Stimulated activated CD8-positive, alpha-beta memory T cell treated with anti-CD3 and anti-CD28 coated beads, Interleukin-15, amount 100 ng/mL, for 24 hours (primary cell): ENCODE measurements at places on chromosomes 12 and 14.

GRCh38 chr14:54564868-54565784 lies 1.8 kb upstream of the SAMD4A start:
- peak; percentile 9 for DNase-seq

GRCh38 chr12:52564582-52564981 lies 9.1 kb downstream of the KRT74 start:
- DNase-seq = no peak

DNA sequence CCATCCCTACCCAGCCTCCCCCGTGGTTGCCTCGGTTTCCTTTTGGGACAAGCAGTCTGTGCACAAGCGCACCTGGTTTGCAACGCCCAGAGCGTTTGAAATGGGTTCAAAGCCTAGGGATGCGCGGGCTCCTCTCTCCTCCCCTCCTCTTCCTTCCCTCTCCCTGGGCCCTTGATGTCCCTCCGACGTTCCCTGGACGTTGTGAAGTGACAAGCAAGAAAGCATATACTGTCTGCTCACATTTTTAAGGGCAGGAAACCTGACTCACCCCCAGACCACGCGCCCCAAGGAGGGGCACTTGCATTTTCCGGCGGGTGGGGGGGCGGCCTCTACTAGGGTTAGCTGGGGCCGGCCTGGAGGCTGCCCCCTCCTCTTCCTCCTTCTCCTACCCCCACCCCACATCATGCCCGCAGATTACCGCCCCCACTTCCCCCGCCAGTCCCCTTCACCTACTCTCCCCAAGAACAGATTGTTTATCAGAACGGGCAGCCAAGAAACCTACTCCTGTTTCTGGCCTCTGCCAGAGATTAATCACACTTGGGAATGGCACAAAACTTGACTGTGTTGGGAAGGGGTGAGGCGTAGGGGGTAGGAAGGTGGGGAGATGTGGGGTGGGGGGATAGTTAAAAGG lies 9.5 kb upstream of the IRF2BPL start:
- no peak for DNase-seq

DNA sequence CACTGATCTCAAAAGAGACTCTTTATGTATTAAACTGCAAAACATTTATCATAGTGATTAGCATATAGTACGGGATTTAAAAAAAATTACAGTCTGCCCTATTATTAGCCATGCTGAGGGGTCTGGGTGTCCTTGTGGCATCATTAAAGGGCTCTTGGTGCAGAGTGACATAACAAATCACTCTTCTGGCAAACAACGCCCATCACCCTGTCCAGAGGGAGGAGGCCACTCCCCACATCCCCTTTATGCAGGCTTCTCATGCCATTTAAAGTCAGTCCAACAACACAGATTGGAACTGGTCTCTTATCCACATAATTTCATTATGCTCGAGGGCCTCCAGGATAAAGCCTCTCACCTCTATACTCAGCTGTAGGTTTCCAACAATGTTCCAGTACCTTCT lies 51.1 kb downstream of the TMTC1 start:
- no peak for DNase-seq

DNA sequence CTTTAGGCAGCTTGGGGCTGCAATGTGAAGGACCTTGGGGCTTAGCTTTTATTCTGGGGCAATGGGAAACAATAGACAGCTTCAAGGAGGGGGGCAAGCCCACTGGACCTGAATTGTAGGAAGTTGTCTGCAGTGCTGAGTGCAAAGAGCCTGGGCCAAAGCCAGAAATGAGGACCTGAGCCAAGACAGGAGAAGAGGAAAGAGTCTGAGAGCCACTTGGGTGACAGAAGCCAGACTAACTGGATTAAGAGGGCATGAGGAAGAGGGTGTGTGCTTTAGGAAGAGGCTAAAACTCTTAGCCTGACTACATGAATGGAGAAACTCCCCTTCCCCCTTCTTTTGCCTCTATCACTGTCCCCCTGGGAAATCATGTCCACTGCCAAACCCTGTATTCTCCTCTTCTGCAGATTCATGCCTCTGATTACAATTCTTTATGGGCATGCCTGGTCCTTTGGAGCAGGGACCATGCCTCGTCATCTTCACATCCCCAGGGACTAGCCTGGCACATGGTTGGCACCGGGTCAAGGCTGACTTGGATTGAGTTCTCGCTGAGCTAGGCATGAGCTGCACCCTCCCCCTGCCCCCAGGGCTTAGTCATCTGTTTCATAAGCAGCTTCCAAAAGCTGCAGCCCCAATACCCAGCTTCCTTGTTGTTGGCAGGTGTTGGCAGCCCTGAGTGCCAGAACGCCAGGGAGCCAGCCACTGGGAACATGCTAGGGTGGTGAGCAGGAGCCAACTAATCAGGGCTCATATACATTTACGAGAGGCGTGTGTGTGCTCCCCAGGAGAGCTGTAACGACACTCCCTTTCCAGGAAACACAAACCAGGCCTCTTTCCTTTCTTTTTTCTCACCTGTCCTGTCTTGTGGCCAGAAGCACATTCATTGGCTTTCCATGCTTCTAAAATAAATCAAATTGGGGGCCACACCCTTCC lies 27.7 kb upstream of the JDP2 start:
- DNase-seq = no peak

GRCh38 chr12:16424531-16424930 lies 77.1 kb downstream of the MGST1 start:
- no peak for DNase-seq

GRCh38 chr12:6274231-6275221 lies 36.0 kb upstream of the PLEKHG6 start:
- no peak for DNase-seq

DNA sequence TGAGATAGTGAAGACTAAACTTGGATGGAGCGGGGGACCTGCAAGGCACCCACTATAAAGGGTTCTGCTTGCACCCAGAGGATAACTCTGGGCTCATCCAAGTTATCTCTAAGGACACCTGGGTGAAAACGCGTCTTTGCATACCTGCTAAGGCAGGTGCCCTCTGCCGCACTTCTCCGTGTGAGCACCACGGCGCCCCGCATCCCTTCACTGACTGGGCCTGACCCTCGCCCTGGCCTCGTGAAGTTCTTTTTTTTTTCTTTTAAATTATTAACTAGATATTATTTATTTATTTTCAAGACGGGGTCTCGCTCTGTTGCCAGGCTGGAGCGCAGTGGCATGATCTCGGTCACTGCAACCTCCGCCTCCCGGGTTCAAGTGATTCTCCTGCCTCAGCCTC lies 20.0 kb upstream of the APOF start:
- DNase-seq = no peak

- no peak for DNase-seq
These were observed 343.4 kb downstream of the ADAMTS20 start for GRCh38 chr12:43208627-43209026.

- DNase-seq = no peak
These were observed 15.7 kb downstream of the SNRPF start for GRCh38 chr12:95874452-95874851.
